Activated naive CD8-positive, alpha-beta T cell treated with anti-CD3 and anti-CD28 coated beads, Interleukin-2, amount 50 U/mL, for 24 hours (primary cell): ENCODE measurements at places on chromosomes 7 and 10.

GRCh38 chr10:100825325-100825875 is 80.0 kb downstream of the PAX2 start:
- no peaks in the 10 kb centered on the region for H3K36me3 ChIP-seq
- H3K4me1 ChIP-seq: peaks cover 22% of the 10 kb centered on the region
- H3K27ac ChIP-seq: no peak overlapping the region
- H3K27me3 ChIP-seq: peaks cover 72% of the 10 kb centered on the region
- H3K4me3 ChIP-seq: no peak overlapping the region

GRCh38 chr7:150357270-150357669 is 11.4 kb upstream of the REPIN1 start:
- H3K4me1 ChIP-seq: peaks cover 40% of the 10 kb centered on the region
- peak overlapping the region; percentile 63 for H3K4me3 ChIP-seq
- no peaks in the 10 kb centered on the region for H3K27me3 ChIP-seq
- H3K36me3 ChIP-seq: no peaks in the 10 kb centered on the region
- peak overlapping the region; percentile 84 for H3K27ac ChIP-seq

- H3K4me3 ChIP-seq: no peak overlapping the region
- no peak overlapping the region for H3K27ac ChIP-seq
- H3K27me3 ChIP-seq: peaks cover 20% of the 10 kb centered on the region
- H3K4me1 ChIP-seq: no peaks in the 10 kb centered on the region
These were observed 107.2 kb upstream of the STEAP1B start for GRCh38 chr7:22607180-22607579.

GRCh38 chr10:51384971-51385370 is 310.7 kb downstream of the PRKG1 start:
- no peak overlapping the region for H3K4me3 ChIP-seq
- H3K27me3 ChIP-seq: peaks cover 2% of the 10 kb centered on the region
- H3K27ac ChIP-seq: no peak overlapping the region
- DNase-seq: no peak
- H3K36me3 ChIP-seq: no peaks in the 10 kb centered on the region
- no peaks in the 10 kb centered on the region for H3K4me1 ChIP-seq

- no peaks in the 10 kb centered on the region for H3K4me1 ChIP-seq
- no peak overlapping the region for H3K27ac ChIP-seq
- H3K27me3 ChIP-seq: no peaks in the 10 kb centered on the region
- no peak for DNase-seq
These were observed 986.9 kb downstream of the TYW1 start for GRCh38 chr7:67983486-67983885.

DNA sequence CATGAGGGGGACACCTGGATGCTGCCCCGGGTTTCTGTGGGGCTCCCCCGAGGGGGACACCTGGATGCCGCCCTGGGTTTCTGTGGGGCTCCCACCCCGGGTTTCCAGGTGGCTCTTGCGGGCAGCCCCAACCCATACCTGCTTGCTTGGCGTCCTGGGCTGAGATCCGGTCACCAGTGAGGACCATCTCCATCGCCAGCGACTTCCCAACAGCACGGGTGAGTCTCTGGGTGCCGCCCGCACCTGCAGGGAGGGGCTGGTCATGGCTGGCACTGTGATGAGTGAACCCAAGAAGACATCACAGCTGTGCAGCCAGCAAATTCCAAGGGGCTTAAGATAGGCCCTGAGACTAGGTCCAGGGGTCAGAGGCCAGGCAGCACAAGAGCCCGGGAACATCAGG is 6.4 kb downstream of the ECHS1 start:
- H3K4me1 ChIP-seq: peaks cover 10% of the 10 kb centered on the region
- no peak for DNase-seq
- H3K27me3 ChIP-seq: no peaks in the 10 kb centered on the region

- no peaks in the 10 kb centered on the region for H3K27me3 ChIP-seq
- H3K4me3 ChIP-seq: no peak overlapping the region
- H3K4me1 ChIP-seq: no peaks in the 10 kb centered on the region
- DNase-seq: no peak
These were observed 350.1 kb upstream of the POM121L12 start for GRCh38 chr7:52685333-52685732.

DNA sequence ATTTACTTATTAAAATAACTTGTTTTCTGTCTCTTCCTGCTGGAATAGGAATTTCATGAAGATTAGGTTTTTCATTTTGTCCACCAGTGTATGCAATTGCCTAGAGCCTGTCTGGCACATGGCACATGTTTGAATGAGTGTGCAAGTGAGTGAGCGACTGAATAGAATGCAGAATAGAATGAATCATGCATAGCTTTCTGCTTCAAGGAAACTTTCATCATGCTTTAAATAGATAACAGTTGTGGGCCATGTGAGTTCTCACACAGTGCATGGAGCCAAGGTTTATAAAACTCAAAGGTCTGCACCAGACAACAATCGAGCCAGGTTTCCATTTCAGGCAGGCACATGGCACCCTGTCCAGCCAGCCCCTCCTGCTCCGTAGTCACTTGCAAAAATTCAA is 74.2 kb upstream of the HECW1 start:
- no peaks in the 10 kb centered on the region for H3K36me3 ChIP-seq
- no peak for DNase-seq
- H3K27me3 ChIP-seq: peaks cover 10% of the 10 kb centered on the region
- no peaks in the 10 kb centered on the region for H3K4me1 ChIP-seq
- no peak overlapping the region for H3K27ac ChIP-seq

DNA sequence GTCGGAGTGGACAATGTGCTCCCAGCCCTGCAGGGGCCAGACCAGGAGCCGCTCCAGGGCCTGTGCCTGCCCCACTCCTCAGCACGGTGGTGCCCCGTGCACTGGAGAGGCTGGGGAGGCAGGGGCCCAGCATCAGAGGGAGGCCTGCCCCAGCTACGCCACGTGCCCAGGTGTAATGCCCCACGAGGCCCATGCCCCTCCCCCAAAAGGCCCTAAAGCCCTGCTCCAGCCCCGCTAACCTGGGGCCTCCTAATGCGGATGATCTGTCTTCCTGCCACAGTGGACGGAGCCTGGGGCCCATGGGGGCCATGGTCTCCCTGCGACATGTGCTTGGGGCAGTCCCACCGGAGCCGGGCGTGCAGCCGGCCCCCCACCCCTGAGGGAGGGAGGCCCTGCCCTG is 23.7 kb upstream of the ZNF862 start:
- DNase-seq: no peak
- no peak overlapping the region for H3K4me3 ChIP-seq
- H3K27ac ChIP-seq: no peak overlapping the region
- H3K4me1 ChIP-seq: no peaks in the 10 kb centered on the region
- no peaks in the 10 kb centered on the region for H3K36me3 ChIP-seq

DNA sequence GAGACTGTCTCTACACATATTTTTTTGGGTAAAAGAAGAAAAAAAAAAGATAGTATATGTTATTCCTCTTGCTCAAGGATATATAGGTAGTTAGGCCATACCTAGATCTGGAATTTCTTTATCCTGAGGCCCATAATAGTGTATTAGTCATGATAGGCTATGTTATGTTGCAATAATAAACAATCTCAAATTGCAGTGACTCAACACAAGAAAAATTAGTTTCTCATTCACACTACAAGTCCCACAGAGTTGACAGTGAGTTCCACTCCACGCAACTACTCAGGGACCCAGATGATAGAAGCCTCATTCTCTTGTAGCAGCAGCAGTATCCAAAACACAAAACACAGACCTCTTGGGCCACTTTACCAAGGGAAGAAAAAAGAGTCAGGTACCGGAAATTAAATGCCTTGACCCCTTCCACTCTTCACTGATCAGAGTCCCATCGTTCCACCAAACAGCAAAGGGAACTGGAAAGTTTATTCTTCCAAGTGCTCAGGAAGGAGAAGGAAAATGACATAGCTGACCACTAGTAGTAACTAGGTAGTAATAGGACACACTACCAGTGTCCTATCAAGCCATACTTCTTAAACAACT is 7.4 kb upstream of the C10orf67 start:
- no peak overlapping the region for H3K27ac ChIP-seq
- no peak overlapping the region for H3K4me3 ChIP-seq
- DNase-seq: no peak
- H3K27me3 ChIP-seq: peaks cover 3% of the 10 kb centered on the region

- H3K36me3 ChIP-seq: peaks cover 13% of the 10 kb centered on the region
- H3K4me3 ChIP-seq: no peak overlapping the region
- peak overlapping the region; percentile 74 for H3K27ac ChIP-seq
These were observed 58.0 kb downstream of the PDSS1 start for GRCh38 chr10:26755443-26755903.

DNA sequence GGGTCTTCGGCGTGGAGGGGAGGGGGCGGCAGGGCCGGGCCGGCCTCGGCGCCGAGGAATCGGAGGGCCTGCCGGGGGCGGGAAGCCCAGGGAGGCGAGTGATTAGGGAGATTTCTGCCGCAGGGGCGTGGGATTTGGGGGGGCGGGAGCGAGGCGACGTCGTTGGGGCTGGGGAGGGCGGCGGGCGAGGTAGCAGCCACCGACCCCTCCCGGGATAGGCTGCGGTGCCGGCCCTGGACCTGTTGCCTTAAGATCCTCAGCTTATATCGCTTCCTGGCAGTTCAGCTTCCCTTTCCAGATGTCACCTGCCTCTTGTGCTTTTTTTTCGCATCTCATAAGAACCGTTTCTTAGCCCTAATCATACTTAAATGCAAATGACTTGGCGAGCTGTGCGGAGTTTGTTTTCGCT is 655 bp downstream of the LMTK2 start:
- peak overlapping the region; percentile 73 for H3K27ac ChIP-seq
- H3K27me3 ChIP-seq: peaks cover 6% of the 10 kb centered on the region
- H3K4me1 ChIP-seq: peaks cover 21% of the 10 kb centered on the region
- peak overlapping the region; percentile 95 for H3K4me3 ChIP-seq
